ENCODE measurements at places on chromosomes 6 and 20. TPM values are rescaled to one million over a fixed set of nuclear protein-coding genes. Genes with fewer than 3 reads are reported as not detected.

DNA sequence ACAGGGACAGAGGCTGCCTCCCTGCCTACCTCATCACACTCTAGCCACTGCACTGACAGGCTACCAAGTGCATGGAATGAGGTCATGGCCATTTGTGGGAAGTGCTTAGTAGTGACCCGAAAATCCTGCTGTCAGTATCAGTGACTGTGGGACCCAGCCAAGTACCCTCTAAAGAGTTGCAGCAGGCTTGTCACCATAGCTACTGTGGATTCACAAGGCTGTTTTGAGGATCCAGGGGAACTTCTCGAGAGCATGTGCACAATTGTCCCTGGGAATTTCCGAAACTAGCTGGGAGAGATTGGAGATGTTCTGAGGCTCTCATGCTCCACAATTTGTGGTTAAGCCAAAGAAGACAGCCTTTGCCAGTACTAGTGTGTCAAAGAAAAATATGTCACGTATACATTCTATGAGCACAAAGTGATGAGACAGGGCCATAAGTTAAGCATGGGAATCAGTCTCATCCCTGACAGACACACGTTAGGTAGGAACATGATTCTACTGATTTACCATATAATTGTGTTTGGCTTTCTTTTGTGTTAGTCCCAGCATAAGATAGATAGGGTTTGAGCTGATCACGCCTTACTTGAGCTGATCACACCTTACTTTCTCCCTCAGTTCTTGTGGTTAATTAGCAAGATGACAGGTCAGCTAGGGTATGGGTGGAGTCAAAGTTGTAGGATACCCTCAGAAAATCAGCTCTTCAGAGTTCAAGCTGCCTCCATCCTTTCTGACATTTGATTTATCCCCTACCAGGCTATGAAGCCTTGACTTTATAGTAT, 42.6 kb upstream of the TMEM170B start:
- peaks cover 2% of the 10 kb centered on the region for H3K4me1 ChIP-seq
- no peak for DNase-seq
- H3K27ac ChIP-seq, result no peak overlapping the region
- H3K27me3 ChIP-seq, result no peaks in the 10 kb centered on the region
- H3K4me3 ChIP-seq, result no peak overlapping the region
- no peaks in the 10 kb centered on the region for H3K36me3 ChIP-seq

DNA sequence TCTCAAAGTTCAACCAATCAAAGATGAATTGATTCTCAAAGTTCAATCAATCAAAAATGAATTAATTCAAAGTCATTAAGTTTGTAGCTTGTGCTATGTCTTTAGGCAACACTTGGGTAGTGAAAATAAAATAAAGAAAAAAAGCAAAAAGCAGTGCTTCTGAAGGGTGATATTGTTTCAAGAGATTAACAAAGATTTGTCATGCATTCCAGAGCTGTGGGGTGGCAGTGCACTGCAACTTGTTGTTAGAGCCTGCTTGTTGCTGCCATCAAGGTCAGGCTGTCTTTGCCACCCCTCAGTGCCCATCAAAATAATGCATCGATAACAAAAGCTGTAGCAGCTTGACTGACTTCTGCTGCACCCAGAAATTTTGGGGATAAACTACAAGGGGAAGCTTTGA, 128.6 kb downstream of the RNF144B start:
- no peak overlapping the region for H3K4me3 ChIP-seq
- peaks cover 5% of the 10 kb centered on the region for H3K4me1 ChIP-seq
- peaks cover 11% of the 10 kb centered on the region for H3K27me3 ChIP-seq
- no peaks in the 10 kb centered on the region for H3K36me3 ChIP-seq
- DNase-seq, result no peak

GRCh38 chr20:36368869-36369268, 62.7 kb downstream of the DLGAP4 start:
- H3K4me1 ChIP-seq, result no peaks in the 10 kb centered on the region
- no peaks in the 10 kb centered on the region for H3K36me3 ChIP-seq
- H3K4me3 ChIP-seq, result no peak overlapping the region
- H3K27ac ChIP-seq, result no peak overlapping the region
- H3K27me3 ChIP-seq, result peaks cover 2% of the 10 kb centered on the region
- DNase-seq, result no peak

- H3K36me3 ChIP-seq, result peaks cover 13% of the 10 kb centered on the region
- DNase-seq, result no peak
- no peaks in the 10 kb centered on the region for H3K27me3 ChIP-seq
- H3K27ac ChIP-seq, result no peak overlapping the region
- H3K4me3 ChIP-seq, result no peak overlapping the region
- H3K4me1 ChIP-seq, result no peaks in the 10 kb centered on the region
Observed at GRCh38 chr6:83097204-83097603, 29.7 kb downstream of the DOP1A start.

DNA sequence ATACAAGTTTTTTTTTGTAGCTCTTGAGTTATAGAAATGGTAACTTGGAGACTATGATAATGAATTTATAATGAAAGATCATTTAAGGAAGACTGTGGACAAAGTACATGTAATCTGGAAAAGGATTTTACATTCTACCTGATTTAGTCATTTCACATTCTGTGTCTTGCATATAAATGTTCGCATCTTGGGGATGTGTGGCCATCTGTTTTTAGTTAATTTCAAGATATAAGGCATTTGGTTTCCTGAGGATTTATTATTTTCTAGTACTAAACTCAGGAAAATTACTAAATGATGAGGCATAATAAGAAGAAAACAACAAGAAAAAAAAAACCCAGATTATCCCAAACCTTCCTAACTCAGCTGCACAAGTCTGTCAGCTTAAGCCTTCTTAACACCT, 112.7 kb upstream of the PRL start:
- no peaks in the 10 kb centered on the region for H3K36me3 ChIP-seq
- no peaks in the 10 kb centered on the region for H3K27me3 ChIP-seq
- DNase-seq, result no peak

DNA sequence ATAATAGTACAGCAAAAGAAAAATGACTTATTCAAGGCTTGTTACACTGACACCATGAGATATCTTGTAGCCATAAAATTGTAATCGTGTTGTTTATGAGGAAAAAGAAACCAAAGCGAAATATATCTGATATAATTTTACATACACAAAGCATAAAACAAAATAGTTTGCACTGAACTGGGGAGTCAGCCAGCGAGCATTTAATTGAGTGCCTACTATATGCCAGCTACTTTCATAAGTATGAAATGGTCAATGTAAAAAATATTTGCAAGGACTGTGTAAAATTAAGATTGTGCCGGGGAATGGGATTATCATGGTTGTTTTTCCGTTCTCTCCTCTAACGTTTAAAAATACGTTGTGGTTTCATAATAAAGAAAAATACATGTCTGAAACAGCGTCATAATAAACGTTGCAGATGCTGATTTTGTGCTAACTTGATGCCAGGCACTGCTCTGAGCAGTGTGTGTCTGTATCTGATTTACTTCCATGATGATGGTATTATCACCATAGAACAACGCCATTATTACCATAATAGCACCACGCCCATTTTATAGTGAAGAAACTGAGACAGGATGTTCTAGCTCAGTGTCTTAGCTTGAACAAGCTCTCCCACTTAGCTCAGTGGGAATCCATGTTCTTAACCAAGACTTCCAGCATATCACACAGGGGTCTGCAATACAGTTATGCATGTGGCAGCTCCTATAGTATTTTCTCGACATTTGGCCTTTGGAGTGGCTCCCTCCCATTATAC, 144.6 kb downstream of the BCAS1 start:
- H3K27ac ChIP-seq, result no peak overlapping the region
- DNase-seq, result no peak
- no peaks in the 10 kb centered on the region for H3K27me3 ChIP-seq
- H3K4me1 ChIP-seq, result peaks cover 34% of the 10 kb centered on the region
- H3K36me3 ChIP-seq, result no peaks in the 10 kb centered on the region
- no peak overlapping the region for H3K4me3 ChIP-seq

TMEM200A gene
- 3.1 TPM for total RNA-seq

DNA sequence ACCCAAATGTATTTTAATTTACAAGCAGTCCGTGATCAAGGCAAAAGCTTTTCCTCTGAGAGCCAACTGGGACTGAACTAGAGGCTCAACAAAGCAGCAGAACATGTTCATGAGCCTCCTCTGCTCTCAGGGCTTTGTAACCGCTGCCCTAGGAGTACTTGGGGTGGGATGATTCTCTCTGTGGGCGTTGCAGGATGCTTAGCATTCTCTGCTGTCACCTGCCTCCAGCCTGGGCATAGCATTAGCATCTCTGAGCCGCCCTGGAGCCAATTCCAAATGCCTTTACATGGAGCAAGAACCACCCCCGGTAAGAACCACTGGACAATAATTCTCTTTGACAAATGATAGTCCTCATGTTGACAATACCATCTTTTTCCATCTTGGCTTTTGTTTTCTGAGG, 237.6 kb upstream of the CDH4 start:
- DNase-seq, result no peak
- H3K36me3 ChIP-seq, result no peaks in the 10 kb centered on the region
- H3K4me3 ChIP-seq, result no peak overlapping the region
- no peaks in the 10 kb centered on the region for H3K4me1 ChIP-seq
- no peaks in the 10 kb centered on the region for H3K27me3 ChIP-seq
- H3K27ac ChIP-seq, result no peak overlapping the region

MAFB gene
- total RNA-seq, result not detected

IL17F gene
- total RNA-seq, result 7.4 TPM

- H3K4me1 ChIP-seq, result no peaks in the 10 kb centered on the region
- no peak overlapping the region for H3K27ac ChIP-seq
Observed at GRCh38 chr6:130946076-130946475, 117.0 kb downstream of the EPB41L2 start.

ACSS2 gene
- 33.0 TPM for total RNA-seq

DNA sequence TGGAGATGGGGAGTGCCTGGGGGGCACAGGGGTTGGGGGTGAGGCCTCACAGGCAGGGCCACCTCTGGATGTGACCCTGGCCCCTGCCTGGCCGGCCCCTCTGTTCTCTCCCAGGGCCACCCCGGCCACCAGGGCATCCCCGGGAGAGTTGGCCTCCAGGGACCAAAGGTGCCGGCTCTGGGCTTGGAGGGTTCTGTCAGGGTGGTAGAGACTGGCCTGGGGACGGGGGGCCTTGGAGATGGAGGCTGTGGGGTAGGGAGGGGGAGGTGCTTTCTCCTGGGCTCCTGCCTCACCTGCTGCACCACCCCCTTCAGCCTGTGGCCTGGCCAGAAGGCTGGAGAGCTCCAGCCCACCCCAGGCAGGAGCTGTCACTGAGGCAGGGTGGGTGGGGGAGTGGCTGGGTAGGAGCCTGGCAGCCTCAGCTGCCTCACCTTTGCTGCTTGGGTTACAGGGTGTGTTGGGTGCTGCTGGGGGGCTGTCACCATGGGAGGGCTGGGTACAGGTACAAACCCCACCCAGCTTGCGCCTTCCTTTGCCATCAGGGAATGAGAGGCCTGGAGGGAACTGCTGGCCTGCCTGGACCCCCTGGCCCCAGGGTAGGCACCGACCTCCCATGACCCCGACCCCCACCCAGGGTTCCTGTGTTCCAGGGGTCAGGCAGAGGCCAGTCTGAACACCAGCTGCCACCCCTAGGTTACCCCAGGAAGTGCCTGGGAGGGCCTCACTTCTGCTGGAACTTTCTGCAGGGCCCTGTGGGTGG, 32.7 kb downstream of the COL20A1 start:
- no peak overlapping the region for H3K27ac ChIP-seq
- DNase-seq, result no peak
- peaks cover 8% of the 10 kb centered on the region for H3K27me3 ChIP-seq
- H3K36me3 ChIP-seq, result no peaks in the 10 kb centered on the region
- no peak overlapping the region for H3K4me3 ChIP-seq

DNA sequence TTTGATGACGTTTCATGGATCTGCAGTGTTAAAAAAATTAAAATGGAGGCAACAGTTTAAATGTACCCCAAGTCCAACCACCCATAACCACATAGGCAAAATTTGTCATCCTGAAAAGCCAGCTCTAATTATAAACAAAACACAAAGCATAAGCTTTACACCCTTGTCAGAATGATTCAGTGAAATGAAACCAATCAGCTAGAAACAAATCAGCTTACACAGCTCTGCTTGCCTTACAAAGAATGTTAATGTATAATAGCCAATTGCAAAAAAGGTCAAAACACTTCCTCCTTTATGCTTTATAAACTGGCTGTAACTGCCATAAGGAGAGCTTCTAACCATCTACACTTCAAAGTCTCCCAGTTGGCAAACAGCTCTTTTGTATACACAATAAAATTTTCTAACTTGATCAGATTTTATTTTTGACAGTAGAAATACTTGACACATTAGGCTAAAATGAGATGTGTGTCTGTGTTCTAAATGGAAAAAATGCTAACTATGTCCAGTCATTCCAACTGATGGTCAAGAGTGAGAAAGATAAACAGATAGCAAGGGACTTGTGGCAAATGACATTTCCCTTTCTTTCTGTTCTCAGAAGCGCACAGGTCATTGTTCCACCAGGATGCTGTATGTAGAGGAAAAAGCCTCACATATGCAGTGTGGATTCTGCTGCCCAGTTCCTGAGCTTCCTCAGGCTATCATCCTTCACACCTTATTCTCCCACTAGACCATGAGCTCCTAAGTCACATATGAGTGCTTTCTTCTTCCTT, 344.3 kb upstream of the ID4 start:
- H3K27ac ChIP-seq, result no peak overlapping the region
- H3K36me3 ChIP-seq, result no peaks in the 10 kb centered on the region
- H3K4me3 ChIP-seq, result no peak overlapping the region
- DNase-seq, result no peak
- H3K27me3 ChIP-seq, result no peaks in the 10 kb centered on the region
- no peaks in the 10 kb centered on the region for H3K4me1 ChIP-seq

DNA sequence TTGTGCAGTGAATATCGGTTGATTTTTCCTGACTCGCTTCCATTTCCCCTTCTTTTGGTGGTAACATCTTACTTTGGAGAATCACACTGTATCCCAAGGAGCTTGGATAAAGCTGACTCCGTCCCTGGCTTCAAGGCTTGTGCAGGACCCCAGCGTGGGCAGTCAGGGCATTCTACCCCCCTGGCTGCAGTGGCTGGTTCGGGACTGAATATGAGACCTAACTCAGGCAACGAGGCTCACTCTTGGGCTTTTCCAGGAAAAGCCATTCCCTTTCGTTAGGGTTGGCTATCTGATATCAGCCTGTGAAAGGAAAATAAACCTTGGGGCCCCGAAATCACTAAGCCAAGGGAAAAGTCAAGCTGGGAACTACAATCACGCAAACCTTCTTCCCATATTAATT, 30.1 kb upstream of the GJA1 start:
- no peaks in the 10 kb centered on the region for H3K27me3 ChIP-seq
- H3K4me3 ChIP-seq, result no peak overlapping the region
- no peaks in the 10 kb centered on the region for H3K36me3 ChIP-seq
- H3K4me1 ChIP-seq, result no peaks in the 10 kb centered on the region
- no peak for DNase-seq

DNA sequence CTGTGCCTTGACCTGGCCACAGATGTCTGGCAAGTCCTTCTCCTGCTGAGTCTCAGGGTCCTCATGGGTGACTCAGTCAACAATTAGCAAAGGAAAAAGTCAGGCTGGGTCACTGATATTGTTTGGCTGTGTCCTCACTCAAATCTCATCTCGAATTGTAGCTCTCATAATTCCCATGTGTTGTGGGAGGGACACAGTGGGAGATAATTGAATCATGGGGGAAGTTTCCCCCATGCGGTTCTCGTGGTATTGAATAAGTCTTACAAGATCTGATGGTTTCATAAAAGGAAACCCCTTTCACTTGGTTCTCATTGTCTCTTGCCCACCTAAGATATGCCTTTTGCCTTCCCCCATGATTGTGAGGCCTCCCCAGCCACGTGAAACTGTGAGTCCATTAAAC, 45.7 kb downstream of the PREX1 start:
- H3K36me3 ChIP-seq, result peaks cover 46% of the 10 kb centered on the region
- H3K27ac ChIP-seq, result no peak overlapping the region
- H3K4me3 ChIP-seq, result no peak overlapping the region
- peaks cover 22% of the 10 kb centered on the region for H3K4me1 ChIP-seq
